Astrocyte of the hippocampus (primary cell): ENCODE measurements at places on chromosomes 5 and 9.

DNA sequence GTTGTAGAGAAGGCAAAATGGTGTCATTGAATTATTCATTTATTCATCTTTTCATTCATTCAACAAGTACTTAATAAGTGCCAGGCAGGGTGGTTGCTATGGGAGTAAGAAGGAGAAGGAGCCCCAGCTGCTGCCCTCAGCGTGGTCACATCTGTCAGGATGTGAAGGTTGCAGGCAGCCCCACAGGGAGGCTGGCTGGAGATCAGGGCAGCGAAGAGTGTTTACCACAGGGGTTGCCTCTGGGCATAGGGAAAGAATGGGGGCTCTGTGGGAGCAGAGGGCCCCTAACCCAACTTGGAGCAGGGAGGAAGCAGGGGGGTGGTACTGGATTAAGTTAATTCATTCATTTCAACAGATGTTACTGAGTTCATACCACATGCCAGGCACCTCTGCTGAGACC lies 6.0 kb downstream of the PCDH12 start:
- no peak for DNase-seq

DNA sequence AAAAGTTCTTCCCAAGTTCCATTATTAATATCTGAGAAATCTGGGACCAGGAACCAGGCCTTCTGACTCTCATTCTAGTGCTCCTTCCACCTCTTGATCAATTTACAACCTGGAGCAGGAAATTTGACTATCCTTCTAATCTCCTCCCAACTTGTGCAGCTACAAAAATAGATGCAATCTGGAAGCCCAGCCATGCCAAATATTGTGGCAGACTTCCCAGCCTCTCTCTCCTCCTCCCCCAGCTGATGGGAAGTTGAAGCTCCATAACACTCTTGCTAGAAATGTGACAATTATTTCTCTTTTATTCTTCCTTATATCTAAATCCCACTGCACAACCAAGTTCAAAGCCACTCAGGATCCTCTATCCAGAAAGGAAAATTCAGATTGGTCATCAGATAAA lies 252.1 kb downstream of the SEC61B start:
- DNase-seq, result peak; percentile 48

DNA sequence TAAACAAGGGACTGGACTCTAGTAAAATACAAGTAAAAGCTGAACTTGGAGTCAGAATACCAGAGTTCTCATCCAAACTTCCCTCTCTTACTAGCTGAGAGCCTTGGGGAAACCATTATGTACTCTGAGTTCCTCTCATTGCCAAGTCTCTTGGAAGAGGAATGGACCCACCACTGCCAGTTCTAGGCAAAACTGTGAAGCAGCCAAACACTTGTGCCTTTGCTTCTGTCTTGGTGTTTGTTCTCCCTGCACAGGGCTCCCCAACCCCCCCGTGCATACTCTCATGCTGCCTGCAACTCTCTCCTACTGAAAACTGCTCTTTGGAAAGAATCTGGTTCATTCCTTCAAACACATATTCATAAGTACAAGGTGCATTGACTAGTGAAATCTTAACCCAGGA lies 102.6 kb downstream of the PDZD2 start:
- peak; percentile 13 for DNase-seq

- no peak for DNase-seq
Observed at GRCh38 chr5:172874647-172875504, 40.8 kb downstream of the ERGIC1 start.
